ENCODE measurements at places on chromosomes 13 and 19.

GRCh38 chr19:42794765-42795164 is 29.3 kb upstream of the PSG8 start:
- no peak for DNase-seq

DNA sequence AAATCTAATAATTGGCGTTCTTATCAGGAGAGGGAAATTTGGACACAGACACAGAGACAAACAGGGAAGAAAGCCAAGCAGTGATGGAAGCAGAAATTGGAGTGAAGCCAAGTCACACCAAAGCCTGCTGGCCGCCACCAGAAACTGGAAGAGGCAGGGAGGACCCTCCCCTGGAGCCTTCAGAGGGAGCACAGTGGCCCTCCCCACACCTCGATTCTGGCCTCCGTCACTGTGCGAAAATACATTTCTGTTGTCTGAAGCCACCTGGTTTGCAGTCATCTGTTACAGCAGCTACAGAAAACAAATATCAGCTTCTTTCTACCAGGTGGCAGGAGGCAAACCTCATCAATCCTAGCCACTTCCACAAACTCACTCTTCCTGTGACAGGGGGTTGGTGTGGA is 8.3 kb upstream of the TLE6 start:
- peak; percentile 69 for DNase-seq

DNA sequence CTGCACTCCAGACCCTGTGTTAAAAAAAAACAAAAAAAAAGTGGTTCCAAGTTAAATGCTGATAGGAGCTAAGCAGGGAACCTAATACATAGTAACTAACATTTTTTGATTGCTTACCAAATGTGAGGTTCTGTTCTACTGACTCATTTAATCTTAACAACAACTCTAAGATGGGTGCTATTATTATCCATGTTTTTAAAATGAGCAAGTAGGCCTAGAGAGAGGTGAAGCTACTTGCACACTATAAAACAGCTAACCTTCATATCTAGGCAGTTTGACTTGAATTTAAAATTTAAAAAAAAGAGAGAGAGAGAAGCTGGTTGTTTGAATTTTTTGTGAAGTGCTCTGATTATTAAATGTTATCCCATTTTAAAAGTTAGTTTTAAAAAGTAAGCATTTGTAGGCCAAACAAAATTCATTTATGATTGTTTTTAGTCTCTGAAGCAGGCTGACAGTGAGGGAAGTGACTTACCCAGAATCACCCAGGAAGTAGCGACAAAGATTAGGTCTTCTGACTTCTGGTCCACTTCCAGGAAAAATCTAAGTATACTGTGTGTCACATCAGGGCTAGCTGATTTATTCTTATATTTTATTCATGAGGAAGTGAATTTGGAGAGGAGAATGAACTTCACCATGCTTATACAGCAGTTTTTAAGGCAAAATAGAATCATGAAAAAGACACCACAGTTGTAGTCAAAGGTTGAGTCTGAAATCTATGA is 2.4 kb downstream of the SIGLECL1 start:
- no peak for DNase-seq

DNA sequence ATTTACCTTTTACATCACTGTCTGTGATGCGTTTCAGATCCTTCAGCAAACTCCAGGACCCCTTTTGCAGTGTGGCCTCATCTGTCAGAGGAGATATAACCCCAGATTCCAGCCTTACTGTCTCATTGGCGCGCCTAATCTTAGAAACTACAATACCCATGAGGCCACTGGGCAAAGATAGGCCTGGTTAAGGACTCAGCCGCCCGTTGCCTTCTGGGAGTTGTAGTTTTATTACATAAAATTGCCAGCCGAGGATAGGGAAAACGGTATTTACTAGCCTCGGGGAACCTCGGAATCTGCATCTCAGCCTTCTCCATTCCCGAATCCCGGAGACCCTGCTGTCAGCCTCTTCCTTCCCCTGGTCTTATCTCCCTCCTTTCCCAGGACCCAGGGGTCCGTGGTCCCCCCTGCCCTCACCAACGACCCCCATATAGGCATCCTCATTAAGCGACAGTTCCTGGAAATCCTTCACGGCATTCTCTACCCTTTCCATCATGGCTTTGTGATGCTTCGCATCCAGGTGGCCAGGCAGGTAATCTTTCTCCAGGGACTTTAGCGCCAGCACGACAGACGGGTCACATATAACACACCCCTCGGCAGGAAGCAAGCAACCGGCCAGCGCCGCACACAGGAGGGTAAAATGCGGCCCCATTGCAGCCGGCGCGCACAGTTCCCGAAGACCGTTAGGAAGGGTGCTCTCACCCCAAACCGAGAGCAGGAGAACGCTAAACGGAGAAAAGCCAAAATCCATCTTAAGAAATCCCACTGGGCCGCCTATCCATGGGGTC is 1.3 kb downstream of the IZUMO1 start:
- DNase-seq = peak; percentile 60

- no peak for DNase-seq
These were observed 310.4 kb downstream of the IRS2 start for GRCh38 chr13:109476001-109476400.

DNA sequence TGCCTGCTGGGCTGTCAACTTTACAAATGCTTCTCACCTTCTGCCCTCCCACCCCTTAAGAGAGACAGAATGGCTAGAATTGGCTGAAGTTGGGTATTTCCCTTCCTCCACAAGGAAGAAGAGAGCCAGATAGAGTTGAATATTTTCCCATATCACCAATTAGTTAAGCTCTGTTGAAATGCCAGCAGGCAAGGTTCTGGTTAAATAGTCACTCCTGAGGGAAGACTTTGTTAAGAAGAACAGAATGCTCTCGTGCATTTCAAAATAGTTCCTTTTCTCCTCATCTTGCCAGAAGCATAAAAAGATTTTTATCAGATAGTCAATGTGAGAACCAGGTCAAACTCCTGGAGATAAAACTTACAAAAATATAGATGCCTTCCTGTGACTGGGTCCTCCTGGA is 2857.0 kb upstream of the PCDH20 start:
- no peak for DNase-seq
